ENCODE measurements at places on chromosomes 11 and 22.

- no peak for DNase-seq
Measured at GRCh38 chr11:128472128-128473089, 114.9 kb downstream of the ETS1 start.

DNA sequence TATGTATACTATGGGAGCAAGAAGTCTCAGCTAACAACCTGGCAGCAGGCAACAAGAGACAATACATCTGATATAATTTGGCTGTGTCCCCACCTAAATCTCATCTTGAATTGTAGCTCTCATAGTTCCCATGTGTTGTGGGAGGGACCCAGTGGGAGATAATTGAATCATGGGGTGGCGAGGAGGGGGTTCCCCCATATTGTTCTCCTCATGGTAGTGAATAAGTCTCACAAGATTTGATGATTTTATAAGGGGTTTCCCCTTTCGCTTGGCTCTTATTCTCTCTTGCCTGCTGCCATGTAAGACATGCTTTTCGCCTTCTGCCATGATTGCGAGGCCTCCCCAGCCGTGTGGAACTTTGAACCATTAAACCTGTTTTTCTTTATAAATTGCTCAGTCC is 6.2 kb downstream of the DNAJC24 start:
- DNase-seq, result no peak

DNA sequence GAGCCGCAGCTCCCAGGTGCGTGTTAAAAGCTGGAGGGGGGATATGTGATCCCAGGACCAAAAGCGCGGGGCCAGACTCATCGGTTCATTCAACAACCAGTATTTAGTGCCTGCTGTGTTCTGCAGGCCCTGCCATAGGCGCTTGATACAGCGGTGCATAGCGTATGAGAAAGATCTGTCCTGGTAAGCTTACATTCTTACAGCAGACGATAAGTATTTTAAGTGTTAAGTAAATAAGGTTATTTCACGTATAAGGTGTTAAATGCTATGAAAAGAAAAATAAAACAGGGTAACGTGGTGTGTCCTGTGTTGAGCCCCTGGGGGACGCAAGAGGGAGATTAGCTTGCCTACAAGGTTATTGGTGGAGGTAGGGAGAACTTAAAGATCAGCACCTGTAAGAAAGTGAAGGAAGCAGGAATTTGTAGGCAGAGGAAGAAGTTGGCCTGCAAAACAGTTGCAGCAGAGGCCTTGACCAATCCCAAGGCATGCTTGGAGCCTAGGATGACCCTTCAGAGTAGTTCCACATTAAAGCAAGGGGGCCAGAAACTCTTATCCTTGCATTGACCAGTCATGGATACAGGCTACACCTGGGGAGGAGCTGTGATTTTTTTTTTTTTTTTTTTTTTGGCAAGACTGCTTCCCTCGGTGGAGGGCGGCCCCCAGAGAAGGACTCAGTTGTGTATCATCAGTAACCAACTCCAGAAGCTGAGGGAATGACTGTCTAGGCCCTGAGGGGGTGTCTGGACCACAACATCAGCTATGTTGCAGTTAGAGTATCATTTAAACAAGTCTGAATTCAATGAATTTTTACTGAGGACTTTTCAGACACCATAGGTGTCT is 487 bp upstream of the LIPT2 start:
- DNase-seq, result no peak

DNA sequence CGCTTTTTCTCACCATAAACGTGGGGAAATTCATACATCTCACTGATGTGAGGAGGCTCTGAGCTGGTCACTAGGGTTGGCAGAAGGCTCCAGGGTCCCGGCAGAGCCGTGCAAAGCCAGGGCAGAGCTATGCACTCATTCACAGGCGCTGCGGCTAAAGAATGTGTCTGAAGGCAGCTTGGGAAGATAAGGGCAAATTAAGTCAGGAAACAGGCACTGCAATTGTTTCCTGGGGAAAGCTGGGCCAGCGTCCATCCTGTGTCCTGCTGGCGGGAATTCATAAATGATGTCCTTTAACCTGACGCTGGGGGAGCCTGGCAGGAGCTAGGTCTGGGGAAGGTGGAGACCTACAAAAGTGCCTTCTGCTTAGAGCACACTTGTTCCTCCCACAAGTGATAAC is 27.6 kb downstream of the PKNOX2 start:
- no peak for DNase-seq

- DNase-seq, result no peak
Measured at GRCh38 chr11:8108421-8108820, 27.4 kb downstream of the TUB start.

GRCh38 chr11:5541427-5541826 is 6.9 kb downstream of the OR52H1 start:
- DNase-seq, result no peak

- DNase-seq, result no peak
Measured at GRCh38 chr22:20885017-20885556, 26.3 kb downstream of the SNAP29 start.

DNA sequence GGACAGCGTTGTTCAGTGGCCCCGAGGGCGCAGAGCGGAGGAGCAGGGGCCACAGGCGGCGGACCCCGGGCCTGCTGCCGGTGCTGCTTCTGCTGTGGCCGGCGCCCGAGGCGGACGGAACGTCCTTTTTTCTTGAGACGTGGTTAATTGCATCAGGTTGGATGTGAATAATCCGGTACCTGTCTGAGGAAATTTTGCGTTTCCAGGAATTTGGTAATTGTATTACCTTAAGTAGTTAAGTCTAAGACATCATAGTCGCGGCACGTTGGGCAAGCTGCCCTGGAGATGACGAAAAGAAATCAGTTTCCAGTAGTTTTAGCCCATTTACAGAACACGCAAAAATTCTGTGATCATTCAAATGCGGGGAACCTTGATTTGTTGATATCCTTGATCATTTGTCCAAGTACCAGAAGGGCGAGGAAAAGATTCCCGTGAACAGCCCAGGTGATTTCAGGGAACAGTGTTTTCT is 789 bp downstream of the SPECC1L start:
- no peak for DNase-seq
